Tongue (tissue), 3 donors: ENCODE measurements at places on chromosomes 16 and 17. TPM values are rescaled to one million over a fixed set of nuclear protein-coding genes. Genes with fewer than 3 reads are reported as not detected.

Gene SLC52A1
- total RNA-seq = not detected

Gene RNF167
- total RNA-seq = 20.3 TPM

Gene EPN3
- total RNA-seq = 7.5 TPM

Gene MFSD11
- total RNA-seq = 60.1 TPM

Gene TAC4
- total RNA-seq = not detected

Gene HIGD1B
- total RNA-seq = 3.9 TPM

Gene NPW
- 0.82 TPM for total RNA-seq

Gene KRTAP9-8
- not detected for total RNA-seq

Gene SLC35G3
- not detected for total RNA-seq

Gene NCOR1
- total RNA-seq = 128 TPM

Gene RGS9
- total RNA-seq = 1.7 TPM

DNA sequence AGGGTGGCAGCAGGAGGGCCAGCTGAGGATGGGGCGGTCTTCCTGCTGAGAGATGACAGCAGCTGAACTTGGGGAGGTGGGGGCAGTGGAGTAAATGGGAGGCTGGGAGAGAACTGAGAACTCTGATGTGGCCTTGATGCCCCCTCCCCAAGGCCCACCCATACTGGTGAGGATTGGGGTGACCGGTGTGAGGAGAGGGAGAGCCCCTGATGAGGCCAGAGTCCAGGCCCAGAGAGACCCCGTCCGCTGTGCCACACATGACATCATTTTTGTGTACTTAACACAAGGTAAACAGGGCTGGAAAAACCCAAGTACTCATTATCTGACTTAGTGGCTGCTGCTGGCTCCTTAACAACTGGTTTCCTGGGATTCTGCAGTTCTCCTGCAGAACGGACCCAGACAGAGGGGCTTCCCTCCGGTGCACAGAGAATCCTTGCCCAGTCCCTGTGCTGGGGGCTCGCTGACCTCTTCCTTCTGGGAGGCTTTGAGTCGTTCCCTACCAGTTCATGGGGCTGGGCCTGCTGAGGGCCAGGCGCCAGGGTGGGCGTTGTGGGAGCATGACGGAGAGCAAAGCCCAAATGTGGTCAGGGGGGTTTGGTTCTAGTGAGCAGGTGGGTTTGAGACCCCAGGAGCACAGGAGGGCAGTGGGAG, 207.6 kb downstream of the RAB11FIP4 start:
- DNase-seq = no peak

GRCh38 chr16:11060842-11061241, 116.5 kb downstream of the CLEC16A start:
- no peak for DNase-seq

GRCh38 chr16:88853325-88853941, 3.3 kb downstream of the GALNS start:
- DNase-seq = no peak

DNA sequence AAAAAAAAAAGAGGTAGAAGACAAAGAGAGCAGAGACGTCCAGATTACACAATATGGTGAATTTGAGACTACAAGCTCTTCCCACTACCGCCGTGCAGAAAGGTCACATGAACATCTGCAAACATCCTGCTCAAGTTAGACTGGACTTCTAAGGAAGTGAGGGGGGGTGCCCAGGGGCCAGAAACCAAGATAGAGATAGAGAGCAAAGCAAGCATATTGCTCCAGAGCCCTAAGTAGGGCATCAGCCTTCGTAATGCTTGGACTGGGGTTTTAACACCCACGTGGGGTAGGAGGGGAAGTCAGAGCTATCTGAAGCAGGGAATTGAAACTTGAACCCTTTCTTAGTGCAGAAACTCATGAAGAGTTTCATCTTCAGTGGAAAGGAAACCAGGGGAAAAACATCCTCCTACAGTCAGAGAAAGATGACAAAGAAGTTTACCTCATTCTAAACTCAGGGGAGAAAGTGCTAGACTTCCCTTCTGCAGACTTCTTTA, 8.7 kb downstream of the CLEC19A start:
- DNase-seq = peak; percentile 26

DNA sequence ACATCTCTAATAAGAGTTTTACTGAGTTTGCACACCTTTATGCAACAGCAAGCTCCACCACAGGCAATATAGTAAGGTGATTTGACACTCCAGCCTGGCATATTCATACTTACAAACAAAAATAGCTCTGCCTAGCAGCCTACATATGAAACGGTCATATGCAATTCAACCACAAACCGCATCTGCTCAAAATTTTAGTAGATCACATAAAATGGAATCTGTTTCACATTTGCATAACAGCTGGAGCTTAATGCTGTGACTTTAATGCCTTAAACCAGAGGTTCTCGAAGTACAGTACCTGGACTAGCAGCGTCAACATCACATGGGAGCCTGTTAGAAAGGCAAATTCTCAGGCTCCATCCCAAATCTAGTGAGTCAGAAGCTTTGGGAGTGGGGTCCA, 578.4 kb downstream of the CDH11 start:
- peak; percentile 10 for DNase-seq

DNA sequence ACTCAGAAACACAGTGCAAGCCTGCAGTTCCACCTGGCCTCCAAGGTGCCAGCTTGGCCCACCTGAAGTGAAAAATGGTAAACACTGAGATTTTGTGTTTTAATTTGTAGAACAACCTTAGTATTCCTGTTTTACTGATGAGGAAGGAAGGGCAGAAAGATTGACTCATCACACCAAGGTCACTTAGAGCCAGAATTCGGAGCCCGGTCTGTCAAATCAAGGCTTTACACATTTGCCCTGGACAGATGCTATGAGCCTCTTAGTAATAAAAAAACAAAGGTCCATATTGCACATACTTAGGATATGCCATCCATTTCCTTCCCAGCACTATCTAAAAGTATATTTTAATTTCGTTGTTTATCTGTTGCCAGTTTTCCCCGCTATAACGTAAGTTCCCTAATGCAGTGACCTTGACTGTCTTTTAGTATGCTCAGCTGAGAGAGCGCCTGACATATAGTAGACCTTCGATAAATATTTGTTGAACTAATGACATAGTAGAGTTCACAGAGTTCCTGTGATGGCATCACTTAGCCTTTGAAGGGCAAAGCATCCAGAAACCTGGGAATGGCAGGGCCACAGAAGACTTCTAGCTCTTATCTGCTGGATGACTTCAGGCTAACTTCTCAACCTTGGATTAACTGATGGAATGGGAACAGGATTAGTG, 7.2 kb upstream of the TBKBP1 start:
- DNase-seq = no peak

- DNase-seq = peak; percentile 67
Observed at GRCh38 chr17:55588446-55589242, 77.4 kb upstream of the SMIM36 start.

DNA sequence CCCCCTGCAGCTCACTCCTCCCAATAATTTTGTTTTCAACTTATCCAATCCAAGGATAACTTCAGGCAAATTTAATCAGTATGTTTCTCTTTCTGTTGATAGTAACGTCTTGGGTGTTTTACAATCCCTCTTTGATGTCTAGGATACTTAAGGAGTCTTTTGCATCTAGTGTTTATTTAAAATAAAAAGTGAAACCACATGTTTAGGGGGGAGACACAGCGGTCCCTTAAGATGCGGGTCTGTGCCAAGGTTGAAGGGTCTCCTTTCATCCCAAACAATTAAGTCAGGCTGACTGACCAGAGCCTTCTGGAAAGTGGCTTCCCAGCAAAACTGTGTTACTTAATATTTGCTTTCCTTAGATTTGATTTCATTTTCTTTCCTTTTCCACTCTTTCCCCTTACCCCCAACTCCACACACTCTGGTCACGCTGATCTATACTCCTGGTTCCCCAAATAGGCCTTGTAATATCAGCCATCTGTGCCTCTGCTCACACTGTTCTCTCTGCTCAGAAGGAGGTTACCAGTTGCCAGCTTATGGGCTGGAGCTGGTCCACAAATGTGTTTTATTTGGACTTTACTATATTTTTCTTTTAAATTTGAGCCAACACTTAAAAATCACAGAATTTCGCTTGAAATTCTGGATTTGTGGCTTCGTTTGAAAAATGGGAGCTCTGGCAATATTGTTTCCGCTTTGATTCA, 11.2 kb downstream of the ANKS4B start:
- DNase-seq = peak; percentile 15

- no peak for DNase-seq
Observed at GRCh38 chr16:88569614-88569984, 604 bp upstream of the ZC3H18 start.

GRCh38 chr16:2992383-2993081, 12.3 kb upstream of the PKMYT1 start:
- DNase-seq = no peak

DNA sequence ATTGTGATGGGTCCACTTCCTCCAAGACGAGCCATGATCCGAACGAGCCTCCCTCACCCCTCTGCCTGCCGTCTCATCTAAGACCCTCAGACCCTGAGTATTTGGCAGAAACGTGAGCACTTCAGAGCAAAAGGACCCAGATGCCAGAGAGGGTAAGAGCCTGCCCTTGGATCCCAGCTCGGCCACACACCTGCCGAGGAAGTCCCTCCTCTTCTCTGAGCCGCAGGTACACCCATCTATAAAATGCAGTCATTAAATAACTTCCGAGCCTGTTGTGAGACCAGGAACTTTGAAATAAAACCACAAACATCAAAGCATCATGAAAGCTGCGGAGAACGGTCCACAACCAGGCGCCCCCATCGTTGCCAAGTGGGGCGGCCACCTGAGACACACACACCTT, 64.8 kb upstream of the DOC2B start:
- no peak for DNase-seq

DNA sequence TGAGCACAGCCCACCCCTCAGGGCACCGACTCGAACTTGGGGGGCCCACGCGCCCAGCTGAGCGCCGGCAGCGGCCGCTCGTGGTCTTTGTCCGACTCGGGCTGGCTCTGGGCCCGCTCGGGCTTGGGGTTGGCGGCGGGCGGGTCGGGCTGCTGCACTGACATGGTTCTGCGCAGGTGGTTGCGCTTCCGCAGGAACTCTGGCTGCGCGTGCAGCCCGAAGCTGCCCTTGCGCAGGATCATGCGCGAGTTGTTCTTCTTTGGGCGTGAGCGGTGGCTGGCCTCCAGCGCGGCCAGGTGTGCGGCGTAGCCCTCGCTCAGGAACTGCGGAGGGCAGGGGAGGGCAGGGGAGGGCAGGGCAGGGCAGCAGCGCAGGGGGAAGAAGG, 11.1 kb downstream of the PIMREG start:
- DNase-seq = peak; percentile 71

- DNase-seq = no peak
Observed at GRCh38 chr17:37510056-37510455, 20.4 kb downstream of the DUSP14 start.

GRCh38 chr17:43018008-43018853, 4.0 kb downstream of the VAT1 start:
- no peak for DNase-seq

DNA sequence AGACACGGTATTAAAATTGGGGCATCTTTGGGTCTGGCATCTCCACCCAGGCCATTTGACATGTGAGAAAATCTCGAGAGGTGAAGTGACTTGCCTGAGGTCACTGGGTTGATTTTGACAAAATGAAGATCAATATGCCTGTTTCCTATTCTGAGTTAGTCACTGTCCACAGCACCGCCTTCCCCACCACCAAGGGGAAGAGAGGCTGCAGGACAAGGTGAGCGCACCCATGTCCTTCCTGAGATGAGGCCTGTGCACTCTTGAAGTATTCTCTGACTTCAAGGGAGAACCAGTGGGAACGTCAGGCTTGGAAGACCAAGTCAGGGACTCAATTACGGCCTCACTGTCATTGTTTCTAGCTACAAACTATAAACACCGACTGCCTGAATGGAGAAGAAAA, 49.9 kb upstream of the WSB1 start:
- DNase-seq = no peak

DNA sequence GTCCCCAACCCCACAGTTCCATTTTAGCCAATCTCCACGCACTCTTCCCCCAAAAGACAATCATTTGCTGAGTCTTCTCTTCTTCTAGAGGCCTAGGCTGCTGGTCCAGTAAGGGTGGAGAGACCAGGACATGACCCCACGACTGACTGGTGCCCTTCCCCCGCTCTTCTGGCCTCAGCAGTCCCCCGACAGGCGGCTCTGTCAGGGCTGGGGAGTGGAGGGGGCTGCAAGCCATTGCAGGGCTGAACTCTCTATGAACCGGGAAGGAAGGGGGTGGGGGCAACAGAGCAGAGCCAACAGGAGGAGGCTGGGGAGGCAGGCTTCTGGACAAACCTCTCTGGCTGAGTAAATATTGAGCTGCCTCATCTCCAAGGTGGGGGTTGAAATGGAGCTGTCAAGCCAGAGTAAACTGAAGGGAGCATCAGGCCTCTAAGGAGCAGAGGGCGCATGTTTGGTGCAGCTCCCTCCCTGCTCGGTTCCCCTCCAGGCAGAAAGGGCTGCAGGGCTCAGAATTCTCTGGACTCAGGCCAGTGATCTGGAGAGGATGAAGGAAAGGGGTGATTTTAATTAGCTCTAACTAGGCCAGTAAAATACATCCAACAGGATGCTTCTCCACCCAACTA, 8.7 kb downstream of the HOXB1 start:
- DNase-seq = peak; percentile 40

DNA sequence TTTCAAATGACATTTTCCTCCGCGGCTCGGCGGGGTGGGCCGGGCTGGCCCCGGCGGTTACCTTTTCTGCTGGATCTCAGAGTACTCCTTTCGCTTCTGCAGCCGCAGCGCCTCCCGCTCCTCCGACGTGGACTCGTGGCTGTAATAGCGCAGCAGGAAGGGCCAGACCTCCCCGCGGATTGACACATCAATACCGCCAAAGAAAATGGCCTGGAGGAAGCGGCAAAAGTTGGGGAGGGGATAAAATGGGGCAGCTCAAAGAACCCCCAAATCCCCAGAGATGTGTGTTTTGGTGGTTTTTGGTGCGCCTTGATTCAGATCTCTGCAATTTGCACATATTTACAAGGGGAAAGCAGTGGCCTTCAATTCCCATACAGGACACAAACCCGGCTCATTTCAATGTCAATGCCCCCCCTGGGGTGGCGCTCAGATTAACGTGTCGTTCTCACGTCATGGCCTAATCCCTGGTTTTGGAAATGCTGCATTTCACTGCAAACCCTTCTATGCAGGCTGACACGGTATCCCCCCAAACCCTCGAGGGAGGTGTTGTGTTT, 85.9 kb downstream of the TBC1D16 start:
- no peak for DNase-seq

- no peak for DNase-seq
Observed at GRCh38 chr16:86199871-86200695, 301.1 kb downstream of the IRF8 start.
